Stimulated activated CD4-positive, alpha-beta T cell treated with anti-CD3 and anti-CD28 coated beads, TNF-alpha, amount 100 ng/mL, for 1 hour (primary cell): ENCODE measurements at places on chromosomes 11 and 22.

DNA sequence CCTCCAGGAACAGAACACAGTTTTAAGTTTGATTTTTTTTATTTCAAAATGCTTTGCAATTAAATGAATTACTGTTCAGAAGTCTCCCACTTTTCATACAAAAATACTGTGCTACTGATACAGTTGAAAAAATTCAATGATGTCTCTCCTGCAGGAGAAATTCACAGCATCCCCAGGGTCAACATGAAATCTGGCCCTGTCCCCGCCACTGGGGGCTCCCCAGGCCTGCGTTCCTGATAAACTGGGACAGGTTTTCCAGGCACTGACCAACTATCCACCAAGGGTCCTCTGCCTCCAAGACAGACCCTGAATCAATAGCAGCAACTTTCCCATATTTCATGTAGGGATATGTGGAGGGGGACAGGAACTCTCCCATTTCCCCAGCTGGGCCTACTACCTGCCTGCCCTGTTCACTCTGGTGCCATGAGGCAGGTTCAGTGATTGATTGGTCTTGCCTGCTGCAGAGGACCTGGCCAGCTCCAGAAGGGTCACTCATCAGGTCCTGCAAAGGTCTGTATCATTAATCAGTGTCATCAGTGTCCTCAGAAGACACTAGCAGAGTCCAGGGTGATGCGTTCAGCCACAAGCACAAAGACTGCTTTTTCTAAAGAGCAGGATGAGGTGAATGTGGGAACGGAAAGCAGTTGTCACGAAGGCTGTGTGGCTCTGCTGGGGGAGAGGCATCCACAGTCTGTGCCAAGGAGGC is 43.4 kb downstream of the PISD start:
- DNase-seq = no peak

- no peak for DNase-seq
Measured at GRCh38 chr22:19811811-19812771, 42.6 kb downstream of the GNB1L start.

DNA sequence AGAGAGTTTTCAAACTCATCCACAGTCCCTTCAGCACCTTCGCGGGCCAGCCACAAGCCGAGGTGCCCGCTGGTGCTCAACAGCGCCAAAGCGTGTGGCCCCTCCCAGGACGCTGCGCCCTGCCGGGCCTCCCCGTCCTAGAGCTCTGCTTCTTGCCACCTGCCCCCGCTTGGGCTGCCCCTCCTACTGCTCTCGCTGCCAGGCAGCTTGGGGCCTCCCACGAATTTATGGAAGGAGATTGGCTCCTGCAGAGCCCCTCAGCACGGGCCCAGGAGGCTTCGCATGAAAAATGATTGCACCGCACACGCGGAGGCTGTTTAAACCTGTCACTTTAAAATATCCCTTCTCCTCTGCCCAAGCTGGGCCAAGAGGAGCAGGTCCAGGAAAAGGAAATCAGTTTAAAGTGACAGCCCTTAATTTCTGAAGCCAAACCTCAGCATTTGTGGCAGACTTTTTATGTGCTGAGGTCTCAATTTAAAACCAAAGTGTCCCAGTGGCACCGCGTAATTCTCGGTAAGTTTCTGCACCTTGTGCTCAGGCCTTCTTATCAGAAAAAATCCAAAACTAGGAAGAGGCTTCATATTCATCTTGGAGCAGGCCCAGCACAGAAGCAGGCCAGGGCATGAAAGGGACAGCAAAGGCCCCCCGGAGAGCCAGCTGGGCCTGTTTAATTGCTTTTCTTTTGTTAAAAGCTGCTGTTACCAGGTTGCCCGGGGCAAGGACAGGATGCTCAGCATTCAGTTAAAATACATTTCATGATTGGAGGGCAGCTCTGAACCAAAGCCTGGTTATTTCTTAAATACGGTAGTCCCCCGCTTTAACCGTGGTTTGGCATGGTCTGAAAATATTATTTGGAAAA is 303.6 kb downstream of the OPCML start:
- DNase-seq = no peak

DNA sequence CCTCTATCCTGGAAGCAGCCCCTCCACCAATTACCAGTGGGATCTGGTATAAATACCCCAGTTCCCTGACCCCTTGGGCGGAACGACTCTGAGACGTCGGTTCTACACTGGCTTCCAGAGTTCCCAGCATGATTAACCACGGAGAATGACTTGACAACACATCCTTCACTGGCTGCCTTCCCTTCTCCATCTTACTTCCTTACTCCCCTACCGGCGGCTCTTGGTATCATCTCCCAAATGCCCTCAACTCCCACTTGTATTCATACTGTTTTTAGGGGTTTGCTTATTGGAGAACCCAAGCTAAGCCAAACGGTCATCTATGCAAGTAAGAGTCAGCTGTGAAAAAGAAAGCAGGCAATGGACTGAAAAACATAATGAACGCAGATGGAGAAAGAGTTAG is 56.1 kb downstream of the APOL3 start:
- no peak for DNase-seq

- DNase-seq = no peak
Measured at GRCh38 chr22:29386708-29387107, 1.7 kb downstream of the AP1B1 start.

- no peak for DNase-seq
Measured at GRCh38 chr11:93585758-93586157, 42.6 kb upstream of the SMCO4 start.

- no peak for DNase-seq
Measured at GRCh38 chr11:95228081-95228749, 2.8 kb downstream of the SESN3 start.

DNA sequence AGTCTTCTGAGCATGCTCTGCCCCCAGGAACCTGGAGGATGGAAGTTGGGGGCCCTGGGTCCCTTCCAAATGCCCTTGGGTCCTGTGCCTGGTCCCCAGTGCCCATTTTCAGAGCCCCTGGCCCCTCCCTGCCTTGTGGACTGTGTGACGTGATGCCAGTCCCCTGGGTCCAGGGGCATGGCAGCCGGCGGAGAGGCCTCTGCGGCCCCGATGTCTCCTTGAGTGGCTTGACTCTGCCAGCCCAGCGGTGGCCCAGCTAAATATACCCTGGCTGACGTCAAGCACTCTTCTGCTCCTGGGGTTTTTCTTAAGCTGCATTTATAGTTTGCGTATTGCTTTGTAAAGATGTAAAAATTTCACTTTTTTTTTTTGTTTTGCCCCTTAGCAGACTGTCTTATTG is 35.2 kb upstream of the PARVG start:
- DNase-seq = no peak

DNA sequence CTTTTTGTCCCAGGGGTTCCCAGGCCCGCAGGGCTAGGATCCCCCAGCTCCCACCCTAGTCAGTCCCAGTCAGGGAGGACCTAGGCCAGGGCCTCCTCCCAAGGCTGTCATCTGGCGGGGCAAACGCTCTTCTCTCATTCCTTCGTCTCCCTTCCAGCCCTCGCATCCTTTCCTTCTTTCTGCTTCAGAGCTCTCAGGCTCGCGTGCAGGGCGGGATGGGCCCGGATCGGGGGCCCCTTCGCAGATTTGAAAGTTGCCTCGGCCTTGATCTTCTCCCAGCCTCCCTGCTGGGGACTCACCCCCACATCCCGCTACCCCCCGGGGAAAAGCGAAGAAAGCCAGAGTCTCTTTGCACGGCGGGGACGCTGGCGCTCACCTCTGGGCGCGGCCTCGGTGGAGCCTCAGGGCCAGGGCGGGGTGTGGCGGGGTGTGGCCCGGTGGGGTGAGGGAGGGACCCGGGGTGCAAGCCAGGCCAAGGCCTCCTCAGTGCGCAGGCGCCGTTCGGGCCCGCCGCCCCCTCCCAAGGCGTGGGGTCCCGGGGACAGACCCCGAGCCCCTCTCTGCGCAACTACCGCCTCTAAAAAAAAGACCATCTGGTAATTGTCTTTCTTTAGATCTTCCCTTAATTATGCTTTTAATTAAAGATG is 14.8 kb upstream of the PAX6 start:
- no peak for DNase-seq

- DNase-seq = no peak
Measured at GRCh38 chr11:45337583-45338360, 51.6 kb upstream of the SYT13 start.

DNA sequence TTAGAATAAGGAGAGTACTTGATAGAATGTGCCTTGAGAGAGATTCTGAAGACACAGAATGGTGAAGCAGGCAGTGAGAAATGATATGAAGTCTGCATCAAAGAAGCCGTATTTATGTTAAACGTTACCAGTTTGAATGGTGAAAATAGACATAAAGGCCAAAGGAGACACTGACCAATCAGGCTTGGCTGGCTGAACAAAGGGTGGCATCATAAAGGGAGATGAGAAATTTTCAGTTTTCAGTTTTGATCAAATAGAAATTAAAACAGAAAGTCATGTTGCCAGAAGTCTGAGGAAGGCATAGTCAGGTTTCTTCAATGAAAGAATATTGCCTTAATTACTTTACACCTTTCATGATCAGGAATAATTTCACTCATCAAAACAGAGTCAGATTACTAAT is 6.6 kb downstream of the OR51F1 start:
- DNase-seq = no peak

- DNase-seq = no peak
Measured at GRCh38 chr11:9714272-9714940, 50.5 kb downstream of the SWAP70 start.

GRCh38 chr22:17884084-17884483 is 109.8 kb upstream of the BID start:
- DNase-seq = no peak

DNA sequence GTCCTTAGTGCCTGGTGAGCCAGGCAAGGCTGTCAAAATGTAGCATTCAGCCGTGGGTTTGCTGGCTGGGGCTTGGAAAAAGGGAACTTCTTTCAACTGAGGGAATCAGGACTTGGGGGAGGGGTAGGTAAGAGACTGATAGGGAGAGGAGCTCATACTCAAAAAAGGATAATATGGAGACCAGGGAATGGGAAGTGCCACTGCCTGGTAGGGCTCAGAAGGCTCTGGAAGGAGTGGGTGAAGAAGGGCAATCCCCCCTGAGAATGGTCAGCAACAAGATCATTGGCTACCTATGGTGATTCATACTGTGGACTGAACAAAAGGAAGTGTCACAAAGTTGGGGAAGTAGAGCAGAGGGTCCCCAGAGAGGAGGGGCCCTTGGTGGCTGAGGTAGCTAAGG is 1.9 kb downstream of the CNGA4 start:
- no peak for DNase-seq

GRCh38 chr11:124983674-124984511 is 29.9 kb downstream of the CCDC15 start:
- DNase-seq = no peak

- DNase-seq = no peak
Measured at GRCh38 chr11:125995313-125995712, 49.5 kb downstream of the VSIG10L2 start.

- no peak for DNase-seq
Measured at GRCh38 chr11:72397333-72397732, 37.0 kb downstream of the CLPB start.

GRCh38 chr11:82895437-82896091 is 4.7 kb downstream of the PRCP start:
- no peak for DNase-seq

DNA sequence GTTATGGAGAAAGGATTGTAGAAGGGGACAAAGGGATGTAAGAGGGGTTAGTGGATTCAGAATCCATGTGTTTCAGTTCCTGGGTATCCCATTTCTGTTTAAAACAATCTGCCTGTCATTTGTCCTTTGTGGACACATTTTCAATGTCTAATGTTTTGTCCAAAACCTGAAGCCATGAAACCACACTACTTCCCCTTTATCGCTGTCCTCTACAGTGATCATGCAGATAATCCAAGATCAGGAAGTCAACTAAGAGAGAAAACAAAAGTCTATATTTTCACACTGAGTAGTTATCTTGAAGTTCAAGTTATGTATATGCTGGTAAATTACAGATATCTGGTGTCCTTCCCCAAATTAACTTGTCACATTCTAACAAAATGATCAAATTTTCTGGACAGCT is 457.0 kb downstream of the NTM start:
- no peak for DNase-seq

- no peak for DNase-seq
Measured at GRCh38 chr11:8325591-8326304, 62.1 kb upstream of the LMO1 start.

GRCh38 chr22:46906326-46907045 is 144.0 kb downstream of the TBC1D22A start:
- no peak for DNase-seq

- no peak for DNase-seq
Measured at GRCh38 chr11:60003729-60004128, 13.3 kb upstream of the OOSP4B start.

DNA sequence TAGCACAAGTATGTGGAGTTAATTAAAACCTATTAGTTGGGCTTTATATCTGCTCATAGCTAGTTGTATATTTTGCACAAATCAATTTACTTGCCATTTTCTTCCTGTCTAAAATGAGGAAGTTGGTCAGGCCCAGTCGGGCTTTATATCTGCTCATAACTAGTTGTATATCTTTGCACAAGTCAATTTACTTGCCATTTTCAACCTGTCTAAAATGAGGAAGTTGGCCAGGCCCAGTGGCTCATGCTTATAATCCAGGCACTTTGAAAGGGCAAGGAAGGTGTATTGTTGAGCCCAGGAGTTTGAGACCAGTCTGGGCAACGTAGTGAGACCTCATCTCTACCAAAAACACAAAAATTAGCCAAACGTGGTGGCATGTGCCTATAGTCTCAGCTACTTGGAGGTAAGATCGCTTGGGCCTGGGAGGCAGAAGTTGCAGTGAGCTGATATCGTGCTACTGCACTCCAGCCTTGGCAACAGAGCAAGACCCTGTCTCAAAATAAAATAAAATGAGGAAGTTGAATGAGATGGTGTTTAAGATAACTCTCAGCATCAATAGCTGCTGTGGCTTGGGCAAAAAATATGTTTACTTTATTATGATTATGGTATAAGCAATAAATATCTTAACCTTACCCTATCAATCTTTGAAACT is 1558.6 kb upstream of the RAG2 start:
- DNase-seq = no peak

DNA sequence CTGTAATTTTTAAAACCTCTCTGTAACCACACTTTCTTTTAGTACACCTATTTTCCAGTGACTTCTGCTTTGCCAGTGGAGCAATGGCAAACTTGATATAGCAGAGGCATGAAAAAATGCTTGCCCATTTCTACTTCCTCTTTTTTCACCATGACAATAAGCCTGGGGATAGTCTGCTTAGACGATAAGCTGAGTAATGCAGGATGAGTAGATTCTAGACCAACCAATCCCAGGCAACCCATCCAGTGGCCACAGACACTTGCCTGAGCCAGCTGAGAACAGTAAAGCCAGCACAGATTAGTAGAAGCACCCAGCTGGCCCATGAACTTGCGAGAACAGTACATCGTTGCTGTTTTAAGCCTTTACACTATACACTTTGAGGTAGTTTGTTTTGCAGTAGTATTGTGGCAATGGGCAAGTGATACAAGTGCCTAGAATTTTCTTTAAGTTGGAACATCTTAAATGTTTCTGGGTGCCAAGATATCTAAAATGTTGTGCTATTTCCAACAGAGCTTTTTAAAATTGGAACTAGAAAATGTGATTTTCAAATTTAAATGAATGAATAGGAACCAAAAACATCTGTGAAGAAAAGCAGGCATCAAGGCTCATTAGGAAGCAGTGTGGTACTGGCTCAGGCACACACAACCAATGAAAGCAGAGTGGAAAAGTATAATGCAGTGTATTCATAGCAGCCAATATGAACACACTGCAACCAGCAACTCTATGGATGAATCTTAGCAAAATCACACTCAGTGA is 37.7 kb downstream of the DDI1 start:
- DNase-seq = no peak
